Neuronal stem cell (in vitro differentiated cells): ENCODE measurements at places on chromosomes 3 and 15.

DNA sequence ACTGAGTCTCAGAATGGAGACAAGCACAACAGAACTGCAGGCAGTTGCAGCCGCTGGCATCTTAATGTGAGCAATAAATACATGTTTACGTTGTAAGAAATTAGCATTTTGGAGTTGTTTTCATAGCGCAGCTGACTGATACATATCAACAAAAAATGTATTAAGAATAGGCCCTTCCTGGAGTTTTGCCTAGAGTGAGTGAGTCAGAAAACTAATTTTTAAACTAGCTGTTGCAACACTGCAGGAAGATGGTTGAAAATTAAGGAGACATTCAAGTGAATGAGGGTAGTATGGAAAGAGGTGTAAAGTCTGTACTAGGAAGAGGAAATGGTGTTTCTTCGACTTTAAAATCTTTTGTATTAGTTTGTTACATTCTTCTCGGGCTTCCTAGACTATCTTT, 39.6 kb upstream of the TIMP4 start:
- no peak overlapping the region for H3K4me3 ChIP-seq
- no peaks in the 10 kb centered on the region for H3K27me3 ChIP-seq
- no peak overlapping the region for H3K27ac ChIP-seq
- no peaks in the 10 kb centered on the region for H3K36me3 ChIP-seq
- no peak for DNase-seq
- H3K4me1 ChIP-seq = peaks cover 4% of the 10 kb centered on the region

DNA sequence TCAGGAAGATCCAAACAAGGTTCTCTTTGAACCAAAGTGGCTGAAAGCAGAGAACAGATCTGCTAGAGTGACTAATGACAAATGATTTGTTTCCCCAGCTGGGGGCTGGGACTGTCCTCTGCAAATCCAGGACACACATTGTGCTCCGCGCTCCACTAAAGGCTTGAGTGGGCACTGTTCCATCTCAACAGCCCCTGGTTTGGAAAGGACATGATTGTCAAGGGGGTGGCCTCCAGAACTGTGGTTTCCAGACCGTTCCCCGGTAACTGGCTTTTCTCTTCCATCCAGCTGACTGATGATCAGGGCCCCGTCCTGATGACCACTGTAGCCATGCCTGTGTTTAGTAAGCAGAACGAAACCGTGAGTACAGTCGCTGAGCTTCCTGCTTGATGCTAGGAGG, 91.0 kb downstream of the LRTM1 start:
- no peak overlapping the region for H3K4me3 ChIP-seq
- no peak for DNase-seq
- H3K27ac ChIP-seq = no peak overlapping the region
- no peaks in the 10 kb centered on the region for H3K36me3 ChIP-seq
- no peaks in the 10 kb centered on the region for H3K4me1 ChIP-seq
- no peaks in the 10 kb centered on the region for H3K27me3 ChIP-seq

- H3K27ac ChIP-seq = no peak overlapping the region
- no peaks in the 10 kb centered on the region for H3K27me3 ChIP-seq
- no peaks in the 10 kb centered on the region for H3K4me1 ChIP-seq
- no peaks in the 10 kb centered on the region for H3K36me3 ChIP-seq
- no peak overlapping the region for H3K4me3 ChIP-seq
Observed at GRCh38 chr3:46372492-46373359, 2.0 kb downstream of the CCR5 start.

DNA sequence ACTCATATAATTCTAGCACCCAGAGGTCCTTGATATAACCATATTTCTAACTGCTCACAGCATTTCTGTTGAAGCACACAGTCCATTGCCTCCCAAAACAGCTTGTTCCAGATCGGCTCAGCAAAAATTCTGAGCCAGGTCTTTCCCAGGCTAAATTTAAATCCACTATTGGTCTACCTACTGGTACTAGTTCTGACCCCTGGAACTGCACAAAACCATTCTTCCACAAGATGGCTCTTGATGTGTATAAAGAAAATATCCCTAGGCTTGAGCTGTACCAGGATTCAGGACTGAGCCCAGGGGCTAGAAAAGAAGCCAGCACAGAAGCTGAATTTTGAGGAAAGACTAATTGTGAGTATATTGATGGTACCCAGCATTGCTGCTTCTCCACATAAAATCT, 75.4 kb upstream of the ABHD17C start:
- no peak overlapping the region for H3K4me3 ChIP-seq
- no peaks in the 10 kb centered on the region for H3K27me3 ChIP-seq
- no peaks in the 10 kb centered on the region for H3K36me3 ChIP-seq
- peaks cover 1% of the 10 kb centered on the region for H3K4me1 ChIP-seq
- no peak for DNase-seq

DNA sequence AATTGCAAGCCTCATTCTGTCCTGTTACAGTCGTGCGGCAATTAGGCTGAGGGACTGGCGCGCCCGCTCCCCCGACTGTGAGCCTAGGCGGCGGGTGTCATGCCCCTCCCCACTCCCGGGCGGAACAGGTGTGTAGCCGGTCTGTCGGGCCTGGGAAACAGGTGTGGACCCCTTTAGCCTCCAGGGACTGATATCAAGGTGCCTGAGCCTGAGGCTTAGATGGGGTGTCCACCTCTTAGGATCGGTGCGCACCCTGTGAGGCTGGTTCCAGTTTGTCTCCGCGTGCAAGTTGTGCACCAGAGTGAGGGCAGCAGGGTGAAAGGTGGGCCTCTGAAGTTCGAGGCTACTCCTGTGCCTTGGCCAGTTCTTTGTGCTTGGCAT, 686 bp downstream of the VPS8 start:
- H3K27ac ChIP-seq = no peak overlapping the region
- peaks cover 6% of the 10 kb centered on the region for H3K4me1 ChIP-seq
- H3K27me3 ChIP-seq = peaks cover 10% of the 10 kb centered on the region
- DNase-seq = no peak
- peak overlapping the region; percentile 81 for H3K4me3 ChIP-seq

DNA sequence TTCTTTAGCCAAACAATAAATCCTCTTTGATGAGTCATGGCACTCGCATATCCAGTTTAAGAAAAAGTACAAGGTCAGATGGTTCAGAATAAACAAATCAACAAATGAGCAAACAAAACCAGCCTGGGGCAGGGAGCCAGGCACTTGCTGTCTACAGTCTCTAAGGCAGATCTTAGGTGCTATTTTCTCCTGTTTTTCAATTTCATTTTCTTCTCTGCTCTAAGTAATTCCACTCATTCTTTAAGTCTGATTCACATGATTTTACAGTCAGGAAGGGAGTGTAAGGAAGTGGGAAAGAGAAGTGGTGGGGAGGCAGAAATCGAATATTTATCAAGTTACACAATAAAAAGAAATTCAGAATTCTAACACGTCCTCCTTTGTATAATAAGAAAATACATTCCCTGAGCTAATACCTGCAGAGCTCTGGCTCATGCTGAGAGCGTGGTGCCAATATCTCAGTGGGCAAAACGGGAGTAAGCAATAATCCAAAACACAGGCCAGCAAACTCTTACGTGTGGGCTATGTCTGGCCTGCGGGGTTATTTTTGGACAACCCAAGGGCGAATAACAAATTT, 298.6 kb downstream of the ADAMTS17 start:
- H3K4me1 ChIP-seq = no peaks in the 10 kb centered on the region
- no peak overlapping the region for H3K4me3 ChIP-seq
- no peaks in the 10 kb centered on the region for H3K36me3 ChIP-seq
- H3K27me3 ChIP-seq = no peaks in the 10 kb centered on the region
- no peak overlapping the region for H3K27ac ChIP-seq
